Small intestine (tissue), 16 donors: ENCODE measurements at places on chromosomes 5 and 9. TPM values are rescaled to one million over a fixed set of nuclear protein-coding genes. Genes with fewer than 3 reads are reported as not detected.

Gene CDC25C
- 5.7 TPM for polyA plus RNA-seq

Gene C9orf43
- polyA plus RNA-seq, result 0.42 TPM

Gene LURAP1L
- 17.5 TPM for polyA plus RNA-seq

Gene C5orf63
- 4.2 TPM for polyA plus RNA-seq

Gene PCDHA8
- polyA plus RNA-seq, result not detected

Gene CAMK4
- 3.2 TPM for polyA plus RNA-seq

Gene ZDHHC11B
- 18.8 TPM for polyA plus RNA-seq

Gene CLINT1
- polyA plus RNA-seq, result 145 TPM

Gene OLFM1
- 3.2 TPM for polyA plus RNA-seq

Gene CTSL
- 21.0 TPM for polyA plus RNA-seq

Gene C7
- 1.1 TPM for polyA plus RNA-seq

Gene SLC6A19
- polyA plus RNA-seq, result 192 TPM

Gene CFAP77
- not detected for polyA plus RNA-seq

Gene FST
- 0.54 TPM for polyA plus RNA-seq

Gene GZMA
- polyA plus RNA-seq, result 4.3 TPM

Gene GFI1B
- 1.4 TPM for polyA plus RNA-seq

Gene CRB2
- polyA plus RNA-seq, result 0.06 TPM

Gene FRMD3
- 5.1 TPM for polyA plus RNA-seq

Gene INSL6
- polyA plus RNA-seq, result not detected

Gene FCN2
- polyA plus RNA-seq, result not detected

Gene ADGRD2
- not detected for polyA plus RNA-seq
